ENCODE measurements at places on chromosomes 4 and X.

DNA sequence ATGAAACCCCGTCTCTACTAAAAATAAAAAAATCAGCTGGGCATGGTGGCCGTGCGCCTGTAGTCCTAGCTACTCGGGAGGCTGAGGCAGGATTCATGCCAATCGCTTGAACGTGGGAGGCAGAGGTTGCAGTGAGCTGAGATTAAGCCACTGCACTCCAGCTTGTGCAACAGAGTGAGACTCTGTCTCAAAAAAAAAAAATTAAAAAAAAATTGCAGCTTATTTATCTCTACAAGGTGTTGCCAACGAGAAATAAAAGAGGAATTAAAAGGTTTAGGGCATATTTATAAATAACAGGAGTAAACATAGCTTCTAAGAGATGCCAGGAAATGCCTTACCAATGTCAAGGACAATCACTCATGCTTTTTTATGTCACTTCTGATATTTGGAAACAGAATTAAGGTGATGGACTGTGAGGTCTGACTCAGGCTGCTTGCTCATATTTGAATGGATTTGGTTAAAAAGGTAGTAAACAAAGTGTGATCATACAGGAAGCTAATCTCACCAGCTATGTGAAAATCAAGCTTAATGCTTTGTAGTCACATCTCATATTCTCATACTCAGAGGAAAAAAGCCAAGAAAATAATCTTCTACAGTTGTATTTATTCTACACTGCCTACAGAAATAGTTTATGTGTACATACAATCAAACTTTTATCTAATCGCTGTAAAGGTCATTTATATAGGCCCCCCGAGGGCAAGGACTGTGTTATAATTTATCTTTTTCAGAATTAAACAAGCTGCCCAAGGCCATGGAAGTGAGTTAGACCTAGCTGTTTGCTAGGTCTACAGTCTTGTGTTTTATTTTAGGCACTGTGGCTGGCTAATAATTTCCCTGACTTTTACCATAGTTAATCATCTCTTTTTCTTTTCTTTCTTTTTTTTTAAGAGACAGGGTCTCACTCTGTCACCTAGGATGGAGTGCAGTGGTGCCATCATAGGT, 61.1 kb upstream of the RBMX start:
- no peak for DNase-seq

DNA sequence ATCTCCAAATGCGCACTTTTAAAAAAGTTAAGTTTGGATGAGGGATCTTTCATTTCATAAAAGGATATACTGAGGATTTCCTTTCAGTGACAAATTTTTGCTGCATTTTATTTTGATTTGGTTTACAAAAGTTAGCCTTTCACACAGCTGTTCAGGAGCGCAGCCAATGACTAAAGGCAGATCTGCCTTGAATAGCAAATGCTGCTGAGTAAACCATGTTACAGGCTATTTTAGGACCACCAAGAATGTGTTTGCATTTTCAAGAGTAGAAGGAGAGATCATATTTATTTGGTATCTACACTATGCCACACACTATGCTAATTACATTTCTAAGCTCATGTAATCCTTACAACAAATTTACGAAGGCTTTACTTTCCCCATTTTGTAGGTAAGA, 92.1 kb downstream of the MAMLD1 start:
- DNase-seq = no peak

GRCh38 chr4:122625156-122625555, 4.3 kb upstream of the IL21 start:
- no peak for DNase-seq

DNA sequence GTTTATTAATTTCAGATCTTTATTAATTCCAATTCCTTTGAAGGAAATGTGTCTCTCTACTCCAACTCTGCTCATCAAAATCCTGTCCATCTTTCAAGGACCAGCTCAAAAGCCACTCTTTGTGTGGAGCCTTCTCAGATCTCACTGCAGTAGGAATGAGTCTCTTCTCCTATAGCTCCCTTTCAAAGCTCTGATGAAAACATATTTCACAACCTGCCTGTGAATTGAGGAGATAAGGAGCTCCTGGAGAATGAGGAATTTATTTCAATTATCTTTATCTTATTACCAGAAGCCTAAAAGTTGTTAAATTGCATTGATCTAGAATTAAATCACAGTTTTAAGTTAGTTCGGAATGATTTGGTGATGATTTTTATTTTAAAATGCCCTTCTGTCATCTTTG, 92.6 kb upstream of the TRPC3 start:
- DNase-seq = no peak

DNA sequence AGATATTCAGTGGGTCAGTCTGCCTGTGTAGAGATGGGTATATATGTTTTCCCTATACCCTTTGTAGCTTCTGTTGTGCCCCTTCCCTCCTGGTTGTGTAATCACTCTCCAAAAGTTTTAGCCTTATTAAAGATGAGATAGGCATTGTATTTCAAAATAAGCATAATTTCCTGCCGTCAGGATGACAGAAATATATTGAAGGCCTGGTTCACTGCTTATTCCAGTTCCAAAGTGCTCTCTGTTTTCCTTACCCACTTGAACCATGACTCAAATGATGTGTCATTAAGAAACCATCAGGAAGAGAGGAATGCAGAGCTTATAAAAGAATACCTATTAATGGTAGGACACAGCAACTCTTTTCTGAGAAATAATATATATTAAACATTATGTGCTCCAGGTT, 178.5 kb downstream of the GABRB1 start:
- no peak for DNase-seq

DNA sequence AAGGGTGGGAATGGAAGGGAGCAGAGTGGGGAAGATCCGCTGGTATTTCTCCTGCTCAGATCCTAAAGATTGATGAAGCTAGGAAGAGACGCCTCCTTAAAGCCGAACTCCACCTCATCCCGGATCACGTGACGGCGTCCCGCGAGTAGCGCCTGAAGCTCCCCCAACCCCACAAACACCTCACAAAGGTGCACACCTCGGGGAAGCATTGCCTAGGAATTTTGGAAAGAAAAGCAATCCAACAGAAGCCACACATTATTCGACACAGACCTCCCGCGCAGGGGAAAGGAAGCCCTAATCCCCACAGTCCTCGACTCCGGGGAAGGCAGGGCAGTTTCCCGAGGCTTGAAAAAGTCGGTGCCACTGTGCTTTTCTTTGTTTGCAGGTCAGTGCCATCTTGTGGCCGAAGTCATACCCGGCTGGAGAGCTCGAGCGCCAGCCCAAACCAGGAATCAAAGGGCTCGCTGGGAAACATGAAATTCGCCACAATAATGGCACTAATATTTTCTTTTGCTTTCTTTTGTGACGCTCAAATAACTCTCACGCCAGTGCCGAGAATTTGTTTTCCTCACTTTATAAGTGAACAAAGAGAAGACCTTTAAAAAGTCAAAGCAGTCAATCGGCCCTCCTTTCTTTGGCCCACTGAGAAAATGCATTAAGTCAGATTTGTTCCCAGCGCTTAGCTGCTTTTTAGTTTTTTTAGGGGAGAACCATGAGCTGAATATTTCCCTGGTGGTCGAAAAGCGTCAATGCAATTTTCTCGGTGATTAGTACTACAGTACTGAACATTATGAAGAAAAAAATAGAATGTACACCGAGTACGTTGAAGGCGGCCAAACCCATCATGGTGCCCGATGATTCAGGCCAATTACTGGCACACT, at the start of gene NPY1R:
Gene NPY1R, minus strand, starts transcription at position 71 of the 881 bp plus-strand sequence. CDS start 6,042 bp downstream, outside the sequence.
- DNase-seq = no peak

GRCh38 chrX:90883479-90883878, 551.2 kb upstream of the PABPC5 start:
- DNase-seq = no peak

DNA sequence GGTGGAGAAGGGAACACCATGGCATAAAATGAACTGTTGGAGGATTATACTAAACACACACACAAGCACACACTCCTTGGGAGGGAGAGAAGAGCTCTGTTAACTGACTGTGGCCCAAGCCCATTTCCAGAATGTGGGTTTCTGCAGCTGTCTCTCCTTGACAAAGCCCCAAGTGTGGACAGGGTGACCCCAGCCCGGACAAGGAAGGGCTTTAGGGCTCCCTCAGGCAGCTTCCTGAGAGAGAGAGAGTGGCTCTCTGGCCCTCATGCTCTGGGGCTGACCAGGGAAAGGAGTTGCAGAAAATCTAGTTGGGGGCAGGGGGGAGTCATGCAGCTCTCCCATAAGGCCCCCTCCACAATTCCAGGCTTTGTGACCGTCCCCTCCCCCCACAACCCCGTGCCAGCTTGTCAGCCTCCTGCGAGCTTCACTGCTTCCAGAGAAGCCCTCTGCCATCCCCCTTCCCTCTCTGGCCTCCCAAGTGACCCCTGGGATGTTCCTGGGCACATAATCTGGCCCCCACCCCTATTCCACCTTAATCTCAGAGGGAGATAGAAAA, 590 bp downstream of the ARHGEF9 start:
- DNase-seq = no peak

DNA sequence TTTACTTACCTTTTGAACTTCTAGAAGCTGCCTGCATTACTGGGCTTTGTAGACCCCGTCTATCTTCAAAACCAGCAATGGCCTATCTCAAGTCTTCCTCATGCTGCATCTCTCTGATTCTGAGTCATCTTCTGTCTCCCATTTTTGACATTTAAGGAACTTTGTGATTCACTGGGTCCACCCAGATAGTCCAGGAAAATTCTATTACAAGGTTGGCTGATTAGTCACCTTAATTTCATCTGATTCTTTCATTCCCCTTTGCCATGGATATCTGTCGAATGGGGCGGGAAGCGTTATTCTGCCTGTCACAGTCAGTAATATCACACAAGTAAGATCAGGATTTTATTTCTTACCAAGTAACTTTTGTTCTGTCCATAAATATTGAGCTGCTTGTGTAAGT, 618.0 kb downstream of the CCSER1 start:
- DNase-seq = no peak

DNA sequence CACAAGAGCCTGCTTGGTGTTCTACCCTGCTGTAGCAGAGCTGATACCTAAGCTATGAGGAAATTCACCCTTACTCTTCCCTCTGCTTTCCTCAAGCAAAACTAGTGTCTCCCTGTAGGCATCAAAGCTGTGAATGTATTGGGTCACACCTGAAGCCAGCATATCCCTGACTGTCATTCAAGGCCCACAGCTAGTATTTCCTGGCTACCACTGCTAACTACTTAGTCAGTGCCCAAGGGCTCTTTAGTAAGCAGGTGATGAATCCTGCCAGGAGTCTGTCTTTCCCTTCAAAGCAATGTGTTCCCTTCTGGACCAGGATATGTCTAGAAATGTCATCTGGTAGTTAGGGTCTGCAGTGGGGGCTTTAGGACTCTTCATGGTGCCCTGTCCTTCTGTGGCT, 125.7 kb downstream of the RPA4 start:
- no peak for DNase-seq

DNA sequence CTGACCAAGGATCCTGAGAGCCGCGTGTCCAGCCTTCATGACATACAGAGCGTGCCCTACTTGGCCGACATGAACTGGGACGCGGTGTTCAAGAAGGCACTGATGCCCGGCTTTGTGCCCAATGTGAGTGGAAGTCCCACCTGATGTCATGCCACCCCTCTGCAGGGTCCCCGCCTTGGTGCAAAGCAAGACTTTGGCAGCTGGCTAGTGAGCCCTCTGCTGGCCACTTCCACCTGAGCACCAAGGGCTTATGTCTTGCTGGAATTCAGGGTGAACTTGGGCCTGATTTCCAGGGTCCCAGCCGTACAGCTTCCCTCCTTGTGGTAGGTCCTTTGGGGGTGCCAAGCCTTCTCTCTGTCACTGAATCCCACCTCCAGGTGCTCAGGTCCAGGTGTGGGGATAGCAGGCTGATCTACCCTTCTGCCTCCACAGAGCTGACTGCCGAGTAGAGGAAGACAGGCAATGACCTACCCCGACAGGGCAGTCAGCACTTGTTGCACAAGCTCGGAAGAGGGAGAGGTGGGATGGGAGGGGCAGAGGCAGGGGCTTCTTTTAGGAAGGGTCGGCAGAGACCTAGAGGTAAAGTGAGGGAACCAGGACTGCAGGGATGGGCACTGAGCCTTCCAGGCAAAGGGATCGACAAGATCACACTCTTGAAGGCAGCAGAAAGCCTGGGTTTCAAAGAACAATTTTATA, 248.1 kb downstream of the EVC2 start:
- DNase-seq = no peak

- no peak for DNase-seq
Observed at GRCh38 chr4:89868276-89868675, 26.4 kb upstream of the MMRN1 start.

- DNase-seq = no peak
Observed at GRCh38 chrX:85993539-85994197, 53.7 kb downstream of the CHM start.

DNA sequence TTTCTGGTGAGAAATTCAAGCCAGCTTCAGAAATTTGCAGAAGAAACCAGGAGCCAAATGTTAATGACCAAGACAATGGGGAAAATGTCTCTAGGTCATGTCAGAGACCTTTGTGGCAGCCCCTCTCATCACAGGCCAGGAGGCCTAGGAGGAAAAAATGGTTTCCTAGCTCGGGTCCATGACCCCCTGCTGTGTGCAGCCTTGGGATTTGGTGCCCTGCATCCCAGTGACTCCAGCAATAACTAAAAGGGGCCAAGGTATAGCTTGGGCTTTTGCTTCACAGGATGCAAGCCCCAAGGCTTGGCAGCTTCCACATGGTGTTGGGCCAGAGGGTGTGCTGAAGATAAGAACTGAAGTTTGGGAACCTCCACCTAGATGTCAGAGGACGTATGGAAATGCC, 814.7 kb upstream of the SLIT2 start:
- DNase-seq = no peak

GRCh38 chr4:81527709-81528108, 56.0 kb upstream of the RASGEF1B start:
- DNase-seq = no peak

- no peak for DNase-seq
Observed at GRCh38 chr4:70425306-70425705, 27.6 kb downstream of the OPRPN start.

DNA sequence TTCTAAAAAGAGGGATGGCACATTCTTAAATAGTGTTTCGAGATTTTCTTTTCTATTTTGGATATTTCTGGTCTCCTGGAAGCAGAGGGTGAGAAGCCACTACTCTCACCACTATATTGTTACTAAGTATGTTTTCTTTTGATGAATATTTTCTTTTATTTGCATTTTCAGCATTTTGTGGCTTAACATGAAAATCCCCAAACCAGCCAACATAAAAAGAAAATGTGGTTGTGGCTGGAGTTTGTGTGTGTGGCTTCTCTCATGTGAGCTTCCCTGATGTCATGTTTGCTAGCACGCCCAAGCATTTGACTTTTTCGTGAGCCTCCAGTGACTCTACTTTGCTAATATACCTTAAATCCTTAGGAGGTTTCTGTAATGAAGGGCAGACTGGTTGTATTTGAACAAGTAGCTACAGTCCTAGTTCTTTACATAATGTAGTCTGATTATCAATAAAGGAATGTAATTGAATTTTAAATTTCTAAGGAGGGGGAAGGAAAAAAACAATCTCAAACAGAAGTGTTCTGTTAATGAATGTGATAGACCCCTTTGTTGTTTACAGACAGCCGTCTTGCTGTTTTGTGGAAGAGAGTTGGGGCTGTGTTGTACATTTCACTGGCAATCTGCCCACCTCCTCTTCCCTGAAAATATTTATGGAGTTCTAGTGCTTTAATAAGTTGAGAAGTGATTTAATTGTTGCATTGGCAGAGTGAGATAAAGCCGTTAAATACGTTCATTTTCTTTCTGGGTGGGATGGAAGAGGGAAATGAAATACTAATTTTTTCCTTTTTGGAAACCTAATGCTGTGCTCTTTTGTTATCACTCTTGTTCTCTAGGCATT, 114.6 kb downstream of the ARHGAP10 start:
- no peak for DNase-seq

- no peak for DNase-seq
Observed at GRCh38 chrX:138929926-138930582, 218.5 kb upstream of the FGF13 start.

GRCh38 chr4:77952457-77952856, 89.8 kb downstream of the MRPL1 start:
- DNase-seq = no peak

- no peak for DNase-seq
Observed at GRCh38 chrX:153441981-153442380, 3.9 kb downstream of the TREX2 start.

All from T-helper 2 cell (primary cell).